NCI-H2107 (cell line): ENCODE measurements at places on chromosomes 4 and X.

DNA sequence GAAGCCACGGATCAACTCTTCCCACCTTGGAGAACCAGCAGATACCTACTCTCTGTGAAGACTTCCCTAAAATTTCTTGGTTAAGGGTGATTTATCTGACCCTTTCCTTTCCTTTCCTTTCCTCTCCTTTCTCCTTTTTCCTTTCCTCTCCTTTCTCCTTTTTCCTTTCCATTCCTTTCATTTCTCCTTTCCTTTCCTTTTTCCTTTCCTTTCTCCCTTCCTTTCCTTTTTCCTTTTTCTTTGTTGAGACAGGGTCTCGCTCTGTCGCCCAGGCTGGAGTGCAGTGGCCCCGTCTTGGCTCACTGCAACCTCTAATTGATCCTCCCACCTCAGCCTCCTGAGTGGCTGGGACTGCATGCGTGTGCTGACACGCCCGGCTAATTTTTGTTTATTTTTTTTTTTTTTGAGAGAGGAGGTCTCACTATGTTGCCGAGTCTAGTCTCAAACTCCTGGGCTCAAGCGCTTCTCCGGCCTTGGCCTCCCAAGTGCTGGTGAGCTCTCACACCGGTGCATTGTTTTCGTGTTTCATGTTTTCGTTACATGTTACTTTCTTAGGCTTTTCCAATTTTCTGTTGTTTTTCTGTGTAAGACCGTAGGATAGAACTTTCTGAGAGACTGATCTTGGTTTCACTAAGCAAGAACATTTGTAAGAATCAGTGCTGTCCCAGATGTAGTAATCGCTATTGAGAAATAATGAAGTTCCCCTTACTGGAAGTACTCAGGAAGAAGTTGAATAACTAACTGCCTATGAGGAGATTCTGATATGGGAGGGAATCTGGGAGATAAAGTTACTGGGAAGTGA is 2.0 kb downstream of the TMEM165 start:
- no peak for DNase-seq

DNA sequence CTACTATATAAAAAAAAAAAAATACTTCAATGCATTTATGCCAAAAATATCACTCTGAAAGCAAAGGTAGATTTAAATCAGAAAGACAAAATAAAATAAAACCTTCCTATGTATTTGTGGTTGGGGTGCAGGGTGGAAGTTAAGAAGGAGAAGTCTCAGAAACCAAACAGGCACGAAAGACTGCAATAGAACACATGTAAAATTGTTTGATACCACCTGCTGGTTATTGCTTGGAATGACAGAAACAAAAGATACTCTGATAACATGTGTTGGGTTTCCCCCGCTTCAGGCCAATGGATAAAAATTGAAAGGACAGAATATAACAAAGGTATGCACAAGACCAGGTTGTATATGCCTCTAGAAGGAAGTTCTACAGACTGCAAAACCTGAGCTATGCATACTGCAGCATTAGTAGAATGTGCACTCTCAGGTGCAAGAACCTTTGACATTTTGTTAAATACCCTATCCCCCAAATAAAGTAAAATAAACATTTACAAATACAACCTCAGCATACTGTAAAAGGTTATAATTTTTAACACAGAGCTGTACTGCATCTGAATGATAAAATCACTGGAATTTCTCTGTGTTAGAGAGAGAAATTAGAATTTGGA is 118.8 kb downstream of the GABRA2 start:
- no peak for DNase-seq

DNA sequence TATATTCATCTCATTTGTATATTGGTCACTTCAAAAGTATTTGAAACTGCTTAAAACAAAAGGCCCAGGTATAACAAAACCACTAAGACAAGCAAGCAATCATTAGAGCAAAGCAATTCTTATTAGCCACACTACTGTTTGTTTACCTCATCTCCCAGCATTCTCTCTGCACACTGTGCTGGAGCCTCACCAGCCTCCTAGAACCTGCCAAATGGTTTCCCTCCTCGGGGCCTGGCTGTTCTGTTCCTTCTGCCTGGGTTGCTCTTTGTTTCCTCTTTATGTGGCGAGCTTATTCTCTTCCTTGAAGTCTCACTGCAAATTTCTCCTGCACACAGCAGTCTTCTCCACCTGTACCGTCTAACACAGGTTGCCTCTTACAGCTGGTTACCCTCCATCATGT is 67.5 kb upstream of the MND1 start:
- no peak for DNase-seq

- DNase-seq = no peak
Measured at GRCh38 chr4:118307643-118308042, 45.2 kb downstream of the PRSS12 start.

DNA sequence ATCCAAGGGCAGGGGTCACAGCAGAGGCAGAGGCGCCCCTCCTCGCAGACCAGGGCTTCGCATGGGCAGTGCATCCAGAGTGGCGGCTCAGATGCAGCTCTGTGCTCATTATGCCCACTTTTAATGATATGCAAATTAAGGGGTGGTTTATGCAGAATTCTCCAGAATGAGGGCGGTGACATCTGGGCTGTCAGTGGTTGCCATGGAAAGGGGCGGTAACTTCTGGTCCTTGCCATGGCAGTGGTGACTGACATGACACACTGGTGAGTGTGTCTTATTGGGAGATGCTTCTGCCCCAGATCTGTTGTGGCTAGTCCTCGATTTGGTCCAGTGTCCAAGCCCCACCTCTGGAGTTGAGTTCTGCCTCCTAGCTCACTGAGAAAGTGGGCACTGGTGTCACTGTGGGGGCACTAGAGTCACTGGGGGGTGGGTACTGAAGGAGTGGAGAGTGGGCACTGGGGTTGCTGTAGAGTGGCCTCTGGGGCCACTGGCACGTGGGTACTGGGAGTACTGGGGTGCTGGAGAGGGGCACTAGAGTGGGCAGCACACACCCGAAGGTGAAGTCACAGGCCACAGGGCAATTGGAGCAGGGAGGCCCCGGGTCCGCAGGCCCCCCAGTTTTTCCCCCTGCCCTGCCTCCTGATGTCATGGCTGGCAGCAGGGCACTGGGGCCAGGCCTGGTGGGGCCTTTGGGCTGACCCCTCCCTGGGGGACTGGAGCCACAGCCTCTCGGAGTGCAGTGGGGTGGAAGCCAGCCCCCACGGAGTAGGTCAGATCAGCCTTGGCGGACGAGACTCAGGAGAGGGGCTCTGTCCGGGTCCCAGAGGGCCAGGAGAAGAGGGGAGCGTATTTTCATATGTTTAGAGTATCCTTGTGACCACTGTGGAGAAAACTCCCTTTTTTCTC is 98.6 kb upstream of the NKX1-1 start:
- DNase-seq = no peak

- DNase-seq = no peak
Measured at GRCh38 chr4:56863441-56864139, 42.1 kb upstream of the SPINK2 start.

DNA sequence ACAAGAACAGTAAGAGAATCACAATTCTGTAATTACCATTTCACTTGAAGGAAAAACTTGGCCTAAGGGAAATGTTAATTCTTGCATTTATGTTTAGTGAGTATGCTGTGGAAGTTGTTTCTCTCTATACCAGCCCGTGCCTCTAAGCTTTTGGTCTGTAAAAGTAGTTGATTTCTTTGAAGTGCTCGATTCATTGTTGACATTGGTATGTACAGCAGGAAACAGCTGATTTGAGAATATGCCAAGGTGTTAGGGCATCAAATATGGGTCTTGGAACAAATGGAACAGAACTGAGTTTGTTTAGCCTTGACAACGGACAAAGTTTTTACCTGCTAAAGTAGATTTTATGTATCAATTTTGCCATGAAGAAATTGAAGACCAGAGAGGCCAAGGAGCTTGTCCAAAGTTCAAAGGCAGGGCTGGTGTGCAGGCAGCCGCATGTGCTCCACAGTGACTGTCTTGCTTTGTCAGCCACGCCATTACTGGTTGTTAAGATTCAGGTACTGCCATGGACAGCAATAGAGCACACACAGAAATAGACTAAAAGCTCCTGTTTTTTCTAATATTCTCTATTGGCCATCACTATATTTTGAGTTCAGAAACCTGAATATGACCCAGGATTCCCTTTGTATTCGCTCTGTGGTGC is 75.5 kb upstream of the TLR3 start:
- DNase-seq = no peak

GRCh38 chrX:48945517-48946348 is 11.7 kb downstream of the OTUD5 start:
- no peak for DNase-seq

DNA sequence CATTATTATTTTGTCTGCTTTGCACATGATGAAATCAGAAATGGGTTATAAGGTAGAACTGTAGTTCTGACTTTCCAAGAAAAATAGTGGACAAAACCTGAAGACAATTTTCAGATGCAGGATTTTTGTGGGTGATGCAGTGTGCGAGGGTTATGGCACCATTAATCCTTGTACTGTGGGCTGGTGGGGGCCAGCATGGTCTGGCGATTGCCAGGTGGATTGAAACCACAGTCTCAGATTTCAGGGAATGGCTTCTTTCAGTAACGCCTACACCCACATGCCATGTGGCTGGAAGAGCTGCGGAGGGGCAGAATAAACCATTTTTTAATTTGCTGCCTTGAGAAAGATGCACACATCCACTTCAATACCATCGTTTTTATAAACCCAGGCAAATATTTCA is 150.5 kb downstream of the ARSF start:
- DNase-seq = no peak

DNA sequence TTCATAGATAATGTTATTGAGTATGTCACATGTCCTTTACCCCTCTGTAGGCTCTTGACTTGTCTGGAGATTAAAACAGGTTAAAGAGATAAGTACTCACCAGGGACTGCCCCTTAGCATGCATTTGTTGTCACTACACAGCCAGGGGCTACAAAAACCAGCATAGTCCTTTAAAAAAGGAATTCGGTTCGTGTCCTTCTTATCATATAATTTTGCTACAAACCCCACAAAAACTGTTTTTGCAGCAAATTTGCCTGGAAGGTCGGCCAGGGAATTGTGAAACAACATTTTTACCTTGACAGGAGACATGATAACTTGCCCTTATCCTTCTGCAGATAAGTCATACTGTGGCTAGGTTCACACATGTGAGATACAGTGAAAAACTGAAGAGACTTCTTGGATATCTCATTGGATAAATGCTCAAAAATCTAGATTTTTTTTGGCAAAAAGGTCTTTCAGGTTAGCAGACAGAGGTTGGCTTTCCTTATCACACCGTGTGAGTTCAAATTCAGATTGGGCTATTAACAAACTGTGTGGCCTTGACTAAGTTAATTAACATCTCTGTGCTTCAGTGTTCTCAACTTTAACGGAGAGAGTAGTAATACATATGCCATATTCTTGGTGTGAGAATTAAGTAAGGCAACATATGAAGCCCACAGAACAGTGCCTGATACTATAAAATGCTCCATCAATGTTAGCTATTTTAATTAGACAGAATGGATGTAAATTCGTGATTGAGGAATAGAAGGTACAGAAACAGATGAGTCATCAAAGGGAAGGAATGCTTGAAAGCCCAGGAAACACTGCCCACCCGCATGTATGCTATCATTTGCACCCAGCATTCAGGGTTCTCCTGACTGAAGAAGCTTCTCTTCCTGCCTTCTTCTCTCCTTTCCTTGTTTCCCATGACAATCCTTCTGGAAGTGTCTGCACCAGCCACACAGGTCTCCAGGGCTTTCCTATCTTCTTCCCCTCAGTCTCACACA is 30.0 kb downstream of the FAM9C start:
- DNase-seq = no peak

- DNase-seq = no peak
Measured at GRCh38 chr4:143394739-143395453, 58.2 kb downstream of the GAB1 start.

- DNase-seq = no peak
Measured at GRCh38 chr4:101813604-101814003, 23.1 kb downstream of the BANK1 start.

DNA sequence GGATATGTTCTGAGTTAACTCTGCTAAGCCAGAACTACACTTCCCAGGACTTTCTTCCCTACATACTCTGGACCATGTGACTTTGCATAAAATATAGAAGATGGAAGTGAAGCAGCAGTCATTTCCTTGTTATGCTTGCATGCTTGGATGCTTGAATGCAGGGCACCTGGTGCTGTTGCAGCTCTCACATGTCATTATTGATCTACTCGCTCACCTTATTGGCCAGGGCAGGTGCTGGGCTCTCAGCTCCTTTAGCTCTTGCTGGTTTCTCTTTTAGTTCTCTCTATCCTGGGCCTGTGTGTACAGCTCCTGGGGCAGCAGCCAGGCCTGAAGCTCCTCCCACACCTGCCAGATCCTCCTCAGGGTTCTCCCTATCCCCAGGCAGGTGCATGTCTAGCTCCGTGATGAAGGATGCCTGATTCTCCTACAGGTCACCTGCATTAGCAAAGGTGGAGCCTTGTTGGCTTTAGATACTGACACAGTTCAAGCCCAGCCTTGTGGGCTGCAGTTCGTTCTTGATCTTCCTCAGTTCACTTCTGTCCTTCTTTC is 53.3 kb downstream of the MED28 start:
- DNase-seq = peak; percentile 60

GRCh38 chr4:140719686-140720085 is 36.5 kb downstream of the TBC1D9 start:
- DNase-seq = no peak

DNA sequence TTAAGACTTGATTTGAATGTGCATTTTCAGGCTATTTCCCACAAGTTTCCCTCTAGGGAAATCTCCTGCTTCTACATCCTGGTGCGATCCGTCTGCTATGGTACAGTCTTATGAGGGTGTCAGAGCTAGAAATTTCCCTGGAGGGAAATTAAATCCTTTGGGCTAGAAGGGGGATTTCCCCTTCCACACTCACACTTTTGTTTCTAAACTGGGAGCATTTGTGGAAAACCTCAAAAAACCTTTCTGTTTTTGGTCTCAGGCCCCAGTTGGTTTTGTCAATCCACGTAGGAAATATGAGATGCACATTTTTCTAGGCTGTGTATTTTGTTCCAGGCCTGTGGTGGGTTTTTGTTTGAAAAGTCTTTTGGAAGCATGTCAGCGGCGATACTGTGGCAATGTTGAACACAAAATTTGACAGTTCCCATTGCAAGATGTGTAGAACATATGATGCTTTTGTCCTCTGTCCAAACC is 17.8 kb downstream of the HMGB3 start:
- DNase-seq = no peak

DNA sequence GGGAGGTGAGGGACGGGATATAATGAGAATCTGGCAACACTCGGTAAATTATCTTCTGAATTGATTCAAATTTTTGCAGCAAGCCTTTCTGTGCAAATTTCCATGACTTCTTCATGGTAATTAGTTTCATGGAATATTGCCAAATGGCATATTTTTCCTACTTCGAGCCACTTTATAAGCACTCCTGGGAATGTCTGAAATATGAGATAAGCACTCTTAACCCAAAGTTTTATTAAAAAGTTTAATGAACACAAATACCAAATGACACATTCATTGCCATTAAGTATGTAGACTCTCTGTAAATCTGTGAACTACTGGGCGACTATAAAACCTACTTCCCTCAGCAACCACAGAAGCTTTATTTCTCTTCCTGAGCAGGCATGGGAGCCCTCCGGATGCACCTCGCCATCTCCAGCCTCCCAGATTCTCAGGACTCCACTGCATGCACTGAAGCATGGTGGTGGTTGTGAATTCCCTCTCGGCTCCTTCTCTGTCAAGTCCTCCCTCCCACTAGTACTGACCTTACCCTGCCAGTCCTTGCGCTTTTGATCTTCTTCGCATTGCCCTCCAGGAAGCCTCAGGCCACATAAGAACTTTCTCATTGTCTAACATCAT is 154.4 kb upstream of the RPL34 start:
- no peak for DNase-seq

GRCh38 chrX:23048806-23049573 is 49.2 kb downstream of the DDX53 start:
- DNase-seq = no peak

GRCh38 chr4:7172508-7172907 is 19.8 kb upstream of the SORCS2 start:
- no peak for DNase-seq
